ENCODE measurements at places on chromosomes 2 and 18.
A peak's percentile ranks its signal among the peaks of the same experiment; 100 is the strongest.

GRCh38 chr18:47143899-47144485 lies 6.3 kb downstream of the HDHD2 start:
- DNase-seq, result no peak

DNA sequence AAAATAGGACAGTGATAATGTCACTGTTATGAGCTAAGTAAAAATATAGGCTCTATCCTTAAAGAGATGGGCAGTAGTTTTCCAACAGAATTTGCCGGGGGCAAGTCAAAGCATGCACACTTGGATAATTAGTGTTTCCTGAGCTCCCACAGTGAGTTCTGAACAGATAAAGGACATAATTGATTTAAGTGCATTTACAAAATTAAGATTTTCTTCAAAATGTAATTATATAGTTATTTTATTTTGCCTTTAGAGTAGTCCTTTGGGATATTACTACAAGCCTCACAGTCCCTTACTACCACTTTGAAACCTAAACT lies 107.6 kb downstream of the RAPGEF4 start:
- DNase-seq, result no peak

DNA sequence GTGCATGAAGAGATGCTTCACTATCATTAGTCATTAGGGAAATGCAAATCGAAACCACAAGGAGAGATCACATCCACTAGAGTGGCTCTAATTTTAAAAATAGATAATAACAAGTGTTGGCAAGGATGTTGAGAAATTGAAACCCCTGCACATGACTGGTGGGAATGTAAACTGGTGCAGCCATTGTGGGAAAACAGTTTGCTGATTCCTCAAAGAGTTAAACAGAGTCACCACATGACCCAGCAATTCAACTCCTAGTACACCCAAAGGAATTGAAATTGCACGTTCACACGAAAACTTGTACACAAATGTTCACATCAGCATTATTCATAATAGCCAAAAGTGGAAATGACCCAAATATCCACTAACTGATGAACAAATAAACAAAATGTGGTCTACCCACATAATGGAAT lies 179.5 kb downstream of the BCL2 start:
- no peak for DNase-seq

DNA sequence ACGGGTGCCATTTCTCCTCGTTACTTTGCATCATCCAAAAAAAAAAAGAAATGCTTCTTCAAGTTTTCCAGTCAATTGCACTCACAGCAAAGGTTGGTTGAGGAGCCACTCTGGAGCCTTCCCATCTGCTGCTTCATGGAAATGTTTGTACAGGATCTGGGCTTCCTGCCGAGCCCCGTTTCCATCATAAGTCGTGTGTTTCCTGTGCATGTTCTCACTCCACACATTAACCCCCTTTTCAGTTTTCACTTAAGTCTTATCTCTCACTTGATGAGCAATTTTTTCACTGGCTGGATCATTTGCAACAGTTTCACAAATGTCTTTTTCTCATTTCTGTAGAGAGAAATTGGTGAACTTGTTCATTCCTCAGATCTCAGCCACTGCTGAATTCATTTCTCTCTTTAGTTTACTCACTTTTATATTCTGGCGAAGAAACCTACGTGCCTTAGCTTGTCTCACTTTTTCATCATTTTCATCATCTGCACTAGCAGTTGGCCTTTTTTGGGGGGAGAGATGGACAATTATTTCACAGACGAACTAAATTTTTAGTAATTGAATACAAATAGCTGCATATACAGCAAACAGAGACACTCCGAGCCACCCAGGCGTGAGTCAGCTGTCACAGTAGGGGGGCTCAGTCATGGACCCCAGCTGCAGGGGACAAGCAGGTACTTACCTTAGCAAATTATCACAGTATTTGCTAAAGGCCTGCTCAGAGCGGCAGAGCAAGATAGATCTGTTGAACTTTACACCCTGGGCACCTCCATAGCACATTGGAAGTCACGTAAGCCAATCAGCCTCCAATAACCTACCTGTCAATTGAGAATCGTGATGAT lies 750.8 kb upstream of the ID2 start:
- DNase-seq, result peak; percentile 18

DNA sequence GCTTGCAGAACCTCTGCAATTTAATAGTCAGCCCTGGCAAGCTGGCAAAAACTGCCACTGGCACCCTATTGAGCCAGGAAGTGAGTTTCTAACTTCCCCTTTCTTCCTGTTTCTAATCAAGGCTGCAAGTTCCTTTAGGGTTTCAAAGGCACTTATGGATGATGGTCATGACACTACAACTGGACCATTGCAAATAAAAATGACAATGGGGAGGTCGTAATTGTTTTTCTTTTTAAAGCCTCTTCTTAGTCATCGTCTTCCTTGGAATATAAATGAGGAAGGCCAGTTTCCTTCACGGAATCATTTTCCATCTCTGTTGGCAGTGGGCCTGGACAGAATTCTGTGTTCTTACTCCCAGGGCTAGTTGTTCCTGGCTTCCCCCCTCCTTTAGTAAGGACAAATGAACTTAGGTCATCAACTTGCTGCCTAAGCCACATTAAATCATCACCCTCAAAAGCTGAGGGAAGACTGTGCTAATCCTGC lies 35.8 kb downstream of the SH3RF3 start:
- DNase-seq, result peak; percentile 55

DNA sequence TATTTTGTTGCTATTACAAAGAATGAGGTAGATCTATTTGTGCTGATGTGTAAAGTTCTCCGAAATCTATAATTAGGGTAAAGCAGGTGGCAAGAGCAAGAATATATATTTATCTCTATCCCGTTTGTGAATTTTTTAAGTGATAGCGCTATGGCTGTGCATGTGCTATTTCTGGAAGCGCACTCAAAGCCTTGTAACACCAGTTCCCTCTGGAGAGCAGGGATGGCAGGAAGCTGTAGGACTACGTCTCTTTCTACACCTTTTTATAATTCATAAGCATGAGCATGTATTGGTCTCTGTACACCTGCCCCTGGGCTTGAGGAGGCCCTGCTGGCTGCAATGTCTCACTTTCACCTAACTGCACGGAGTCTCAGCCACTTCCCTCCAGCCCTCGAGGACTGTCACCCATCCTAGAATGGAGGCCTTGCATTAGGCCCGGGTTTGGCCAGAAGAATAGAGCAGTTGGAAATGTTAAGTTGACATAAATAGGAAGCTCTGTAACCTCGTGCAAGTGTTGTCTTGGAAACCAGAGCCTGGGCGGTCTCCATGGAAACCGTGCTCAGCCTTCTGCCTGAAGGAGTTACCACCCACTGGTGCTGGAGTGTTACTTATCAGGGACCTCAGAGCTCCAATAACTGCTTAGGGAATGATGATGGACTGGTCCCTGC lies 20.9 kb downstream of the ITM2C start:
- DNase-seq, result peak; percentile 89

DNA sequence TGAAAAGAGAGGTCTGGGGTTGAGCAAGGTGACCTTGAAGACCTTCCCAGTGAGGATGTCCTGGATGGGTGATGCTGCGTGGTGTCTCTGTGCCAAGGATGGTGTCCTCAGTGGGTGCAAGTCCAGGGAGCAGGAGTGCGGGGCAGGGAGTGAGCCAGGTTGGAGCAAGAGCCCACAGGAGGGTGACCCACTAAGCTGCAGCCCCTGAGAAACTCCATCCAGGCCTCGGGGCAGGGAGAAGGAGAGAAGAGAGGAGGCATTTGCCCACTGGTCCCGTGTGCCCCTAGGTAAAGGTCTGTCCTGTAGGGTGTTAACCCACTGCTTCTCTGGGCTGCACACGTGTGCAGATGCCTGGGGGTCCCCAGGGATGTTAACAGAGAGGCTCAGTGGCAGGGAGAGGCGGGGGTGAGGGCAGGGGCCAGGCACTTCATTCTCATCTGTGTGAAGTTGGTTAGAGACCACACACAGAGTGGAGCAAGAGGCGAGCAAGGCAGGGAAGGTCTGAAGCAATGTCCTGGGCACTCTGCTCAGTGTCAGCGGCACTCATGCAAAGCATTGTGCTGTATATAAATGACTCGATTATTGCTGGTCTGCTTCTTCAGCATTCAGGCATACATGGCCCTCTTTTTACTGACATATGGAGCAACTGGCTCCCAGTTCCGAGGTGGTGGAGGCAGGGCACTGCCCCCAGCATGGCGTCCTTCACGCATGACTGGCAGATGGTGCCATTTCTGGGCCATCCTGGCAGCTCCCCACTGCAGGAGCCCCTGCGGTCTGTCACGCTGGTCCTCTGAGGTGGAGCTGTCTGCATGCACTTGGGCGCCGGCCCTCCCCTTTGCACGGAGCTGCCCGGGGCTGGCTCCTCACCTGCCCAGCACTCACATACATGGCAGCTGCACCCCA lies 117.2 kb upstream of the HS6ST1 start:
- no peak for DNase-seq

DNA sequence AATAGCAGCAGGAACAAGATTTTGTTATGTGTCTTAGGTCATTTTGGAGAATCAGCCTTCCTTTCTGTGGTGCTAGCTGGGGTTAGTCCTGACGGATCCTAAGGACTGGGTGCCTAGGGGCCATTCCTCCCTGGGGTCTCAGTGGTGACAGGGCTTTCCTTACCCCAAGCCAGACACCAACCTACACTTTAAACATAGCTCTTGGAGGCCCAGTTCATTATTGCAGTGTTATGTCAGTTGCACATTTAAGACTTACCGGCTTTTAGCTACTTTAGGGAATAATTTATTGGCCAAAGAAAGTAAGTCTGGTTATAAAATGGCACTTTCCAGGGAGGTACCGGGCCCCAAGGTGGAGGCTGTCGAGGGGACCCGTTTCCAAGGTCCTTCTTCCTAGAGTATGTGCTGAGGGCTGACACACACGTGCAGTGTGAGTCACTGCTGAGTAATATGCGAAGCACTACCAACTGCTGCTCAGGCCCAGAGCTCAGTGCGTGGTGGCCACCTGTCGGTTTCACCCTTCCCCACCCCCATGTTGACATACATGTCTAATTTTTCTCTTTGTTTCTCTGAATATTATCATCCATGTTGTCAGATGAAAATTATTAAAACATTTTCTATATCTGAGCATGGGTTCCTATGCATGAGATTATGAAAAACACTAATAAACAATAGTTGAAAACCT lies 37.0 kb upstream of the GRHL1 start:
- no peak for DNase-seq

DNA sequence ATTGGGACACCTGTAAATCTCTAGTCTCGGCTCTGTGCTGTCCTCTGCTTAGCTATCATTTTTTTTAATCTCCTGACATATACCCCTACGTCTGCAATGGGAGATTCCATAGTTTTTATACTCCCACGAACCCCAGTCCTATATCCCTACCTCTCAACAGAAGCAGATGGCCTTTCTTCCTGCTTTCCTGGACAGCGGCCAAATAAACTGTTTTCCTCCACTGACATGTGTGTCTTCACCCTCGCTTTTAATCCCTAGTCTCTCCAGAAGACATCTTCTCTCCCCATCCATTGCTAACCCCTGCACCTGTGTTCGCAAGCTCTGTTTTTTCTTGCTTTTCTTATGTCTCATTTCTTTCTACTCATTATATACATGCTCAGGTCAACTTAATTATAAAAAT lies 395.4 kb downstream of the EPHA4 start:
- DNase-seq, result no peak

- DNase-seq, result no peak
These were observed 80.2 kb downstream of the RAB3GAP1 start for GRCh38 chr2:135132314-135132713.

GRCh38 chr2:235006986-235007385 lies 55.2 kb downstream of the SH3BP4 start:
- no peak for DNase-seq

DNA sequence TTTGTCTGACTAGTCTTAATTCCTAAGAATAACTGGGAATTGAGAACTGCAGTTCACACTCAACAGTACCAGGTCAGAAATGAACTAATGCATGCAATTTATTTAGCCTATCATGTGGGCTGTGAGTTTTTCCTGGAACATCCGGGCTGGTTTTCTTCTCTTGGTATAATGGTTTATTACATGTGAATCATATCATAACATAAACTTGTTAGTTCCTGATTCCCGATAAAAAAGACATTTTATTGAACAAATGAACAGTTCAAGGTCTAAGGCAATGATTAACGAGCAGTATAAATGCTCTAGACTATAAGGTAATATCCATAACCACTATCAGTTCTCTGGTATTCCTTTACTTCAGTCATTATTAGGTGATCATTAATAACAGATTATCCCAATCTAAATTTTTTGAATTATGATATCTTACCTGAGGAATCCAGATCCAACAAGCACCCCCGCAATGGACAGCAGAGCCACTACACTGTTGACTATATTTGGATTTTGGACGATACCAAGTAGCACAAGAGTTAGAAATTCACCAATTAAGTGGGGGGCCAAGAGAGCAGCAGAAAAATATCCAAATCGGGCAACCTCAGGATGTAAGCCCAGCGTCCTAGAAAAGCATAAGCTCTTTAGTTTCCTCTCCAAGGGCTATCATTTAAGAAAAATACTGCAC lies 19.0 kb downstream of the ABCG5 start:
- no peak for DNase-seq

DNA sequence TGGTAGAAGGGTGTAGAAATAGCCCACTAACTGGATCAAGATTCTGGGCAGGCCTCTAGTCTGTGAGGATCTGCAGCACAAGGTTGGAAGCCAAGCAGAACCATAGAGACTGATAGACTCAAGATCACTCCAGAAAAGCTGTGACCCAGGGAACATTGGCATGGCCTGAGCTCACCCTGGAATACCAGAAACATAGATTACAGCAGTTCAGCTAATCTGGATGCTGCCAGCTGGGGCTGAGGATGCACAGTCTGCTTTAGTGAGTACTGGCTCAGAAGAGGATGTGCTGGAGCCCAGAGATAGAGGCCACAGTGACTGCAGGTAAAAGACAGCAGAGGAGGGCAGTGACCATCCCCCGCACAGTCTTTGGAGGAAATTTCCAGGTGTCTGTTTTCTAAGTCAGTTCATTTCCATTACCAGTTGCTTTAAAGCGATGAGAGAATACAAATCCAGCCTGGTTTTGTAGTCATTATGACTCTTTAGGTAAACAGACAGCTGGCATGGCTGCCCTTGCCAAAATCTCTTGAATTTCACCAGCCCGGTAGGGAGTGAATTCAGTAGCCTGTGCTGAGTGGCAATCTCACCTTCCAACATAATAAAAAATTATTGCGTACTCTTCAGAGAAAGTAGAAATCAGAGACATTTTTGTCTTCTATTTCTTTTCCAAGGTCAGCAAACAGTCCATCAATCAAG lies 119.2 kb downstream of the ANTXR1 start:
- DNase-seq, result no peak

DNA sequence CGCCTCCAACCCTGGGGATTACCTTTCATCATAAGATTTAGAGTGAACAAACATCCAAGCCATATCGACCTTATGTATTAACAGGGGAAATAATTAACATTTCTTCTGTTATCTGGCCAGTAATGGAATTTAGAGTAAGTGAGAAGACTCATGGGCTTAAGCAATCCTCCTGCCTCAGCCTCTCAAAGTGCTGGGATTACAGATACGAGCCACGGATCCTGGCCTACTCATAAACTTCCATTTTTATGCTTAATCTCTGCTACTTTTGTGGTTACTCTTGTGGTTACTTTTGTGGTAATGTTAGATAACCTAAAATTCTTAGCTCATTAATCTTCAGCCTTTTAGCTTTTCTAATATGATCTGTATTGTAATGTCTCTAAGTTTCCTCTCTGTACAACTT lies 159.3 kb upstream of the SLC8A1 start:
- DNase-seq, result no peak
